ENCODE measurements at places on chromosomes 6 and 20.

- no peak for DNase-seq
Measured at GRCh38 chr20:41268402-41268801, 49.1 kb downstream of the ZHX3 start.

DNA sequence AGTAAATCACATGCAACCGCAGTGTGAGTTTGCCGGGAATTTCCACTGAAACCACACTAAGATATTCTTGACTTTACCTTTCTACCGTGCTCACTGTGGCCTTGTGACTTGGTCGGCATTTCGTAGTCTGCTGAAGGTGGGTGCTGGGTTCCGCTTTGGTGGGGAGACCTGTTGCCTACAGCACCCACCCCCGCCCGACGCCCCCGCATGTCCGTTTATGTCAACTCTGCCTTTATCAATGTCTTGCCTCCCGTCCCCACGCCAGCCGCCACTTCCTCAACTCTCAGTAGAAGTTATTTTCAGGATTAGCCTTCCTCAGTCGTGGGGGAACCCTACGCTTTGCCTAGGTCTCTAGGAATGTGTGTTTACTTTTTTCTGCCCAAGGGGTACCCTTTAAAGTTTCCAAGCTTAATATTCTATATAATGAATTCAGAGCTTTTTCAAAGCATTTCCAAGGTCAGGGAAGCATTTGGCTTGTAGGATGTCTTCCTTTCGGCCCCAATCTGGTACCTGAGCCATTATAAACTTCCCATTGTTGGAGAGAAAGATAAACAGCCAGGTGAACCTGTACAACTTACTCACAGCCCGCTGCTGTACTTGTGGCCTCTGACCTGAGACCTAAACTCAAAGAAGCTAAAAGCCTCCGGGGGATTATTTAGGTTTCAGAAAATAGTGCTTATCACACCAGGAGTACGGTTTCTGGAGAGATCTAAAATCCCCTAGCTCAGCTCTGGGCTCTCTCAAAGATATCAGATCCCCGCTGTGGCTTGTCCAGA is 54.2 kb downstream of the TBC1D7 start:
- no peak for DNase-seq

- no peak for DNase-seq
Measured at GRCh38 chr6:17820055-17820454, 113.3 kb upstream of the NUP153 start.

DNA sequence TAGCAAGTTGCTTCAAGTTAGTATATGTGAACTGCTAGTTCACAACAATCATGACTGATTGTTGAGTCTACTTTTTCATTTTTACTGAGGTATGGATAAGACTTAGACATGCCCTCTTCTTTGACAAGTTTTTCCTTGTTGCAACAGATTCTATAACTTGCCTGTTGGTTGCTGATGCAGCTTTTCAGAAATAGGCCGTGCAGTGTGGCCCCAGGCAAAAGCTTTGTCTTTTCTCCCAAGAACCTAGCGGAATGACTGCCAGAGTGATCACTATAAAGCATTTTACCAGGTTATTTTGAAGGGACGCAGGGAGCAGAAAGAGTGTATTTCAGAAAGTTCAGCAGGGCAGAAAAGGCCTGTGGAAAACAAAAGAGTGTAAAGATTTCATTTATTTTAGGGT is 16.0 kb downstream of the HECA start:
- no peak for DNase-seq

GRCh38 chr6:4397307-4397706 is 261.9 kb upstream of the ECI2 start:
- no peak for DNase-seq

DNA sequence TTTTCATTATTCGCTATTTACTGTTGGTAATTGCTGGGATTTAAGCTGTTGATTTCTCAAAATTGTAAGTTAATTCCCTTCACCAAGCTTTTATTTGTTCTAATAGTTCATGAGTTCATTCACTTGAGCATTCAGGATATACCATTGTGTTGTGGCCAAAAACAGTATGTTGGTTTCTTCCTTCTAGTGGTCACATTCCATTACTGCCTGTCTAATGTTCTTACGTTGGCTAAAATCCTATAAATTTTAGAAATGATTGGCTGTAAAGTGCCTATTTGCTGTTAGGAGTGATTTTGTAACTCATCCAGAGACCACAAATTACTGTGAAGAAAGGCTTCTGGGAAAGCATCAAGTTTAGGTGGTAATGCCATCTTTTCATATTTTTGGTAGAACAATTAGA is 76.3 kb downstream of the FARS2 start:
- DNase-seq, result no peak

DNA sequence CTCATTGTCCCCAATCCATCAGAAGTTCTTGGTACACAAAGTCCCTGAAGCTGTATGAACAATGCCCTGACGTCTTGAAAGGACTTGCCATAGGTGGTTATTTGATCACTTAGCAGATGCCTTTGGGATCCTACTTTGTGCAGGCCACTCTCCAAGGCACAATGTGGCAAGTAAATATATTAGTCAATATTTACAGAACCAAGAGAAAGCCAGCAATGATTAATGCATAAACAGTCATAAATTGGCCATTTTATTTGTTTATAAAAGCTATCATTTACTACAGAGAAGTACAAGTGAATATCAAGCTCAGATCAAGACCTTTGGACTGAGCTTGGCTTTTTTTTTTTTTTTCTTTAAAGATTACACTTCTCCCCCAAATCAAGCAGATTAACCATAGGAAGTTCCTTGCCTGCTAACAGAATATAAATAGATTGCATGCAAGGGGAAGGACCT is 161.8 kb downstream of the MTHFD1L start:
- no peak for DNase-seq

- DNase-seq, result no peak
Measured at GRCh38 chr20:53999077-53999476, 71.3 kb downstream of the BCAS1 start.

- DNase-seq, result no peak
Measured at GRCh38 chr20:24866742-24867141, 82.3 kb upstream of the CST7 start.

- no peak for DNase-seq
Measured at GRCh38 chr6:95431637-95432228, 145.6 kb upstream of the MANEA start.

- no peak for DNase-seq
Measured at GRCh38 chr6:143679041-143679440, 1.3 kb downstream of the PHACTR2 start.

Measured in NCI-H2029 treated with DMSO at 0.1 percent for 48 hours (cell line).